ENCODE measurements at places on chromosomes 1 and 21.

DNA sequence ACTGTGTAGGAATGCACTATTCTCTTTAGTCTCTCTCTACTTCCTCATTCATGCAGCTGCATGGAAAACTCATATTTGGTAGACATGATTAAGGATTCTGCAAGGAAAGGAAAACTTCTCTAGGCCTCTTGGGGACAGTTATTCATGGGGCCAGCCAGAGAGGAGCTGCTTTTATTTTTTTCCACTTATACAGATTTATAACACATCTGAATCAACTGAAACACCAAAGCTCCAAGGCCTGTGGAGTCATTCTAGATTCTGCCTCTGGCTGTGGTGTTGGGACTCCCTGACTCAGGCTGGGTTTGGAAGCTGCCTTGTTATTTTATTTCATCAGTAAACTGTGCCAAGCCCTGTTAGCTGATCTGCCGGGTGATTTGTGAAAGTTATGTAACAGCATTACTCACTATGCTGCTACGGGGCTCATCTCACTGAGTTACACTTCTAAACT is 83.9 kb upstream of the EDEM3 start:
- DNase-seq = no peak

DNA sequence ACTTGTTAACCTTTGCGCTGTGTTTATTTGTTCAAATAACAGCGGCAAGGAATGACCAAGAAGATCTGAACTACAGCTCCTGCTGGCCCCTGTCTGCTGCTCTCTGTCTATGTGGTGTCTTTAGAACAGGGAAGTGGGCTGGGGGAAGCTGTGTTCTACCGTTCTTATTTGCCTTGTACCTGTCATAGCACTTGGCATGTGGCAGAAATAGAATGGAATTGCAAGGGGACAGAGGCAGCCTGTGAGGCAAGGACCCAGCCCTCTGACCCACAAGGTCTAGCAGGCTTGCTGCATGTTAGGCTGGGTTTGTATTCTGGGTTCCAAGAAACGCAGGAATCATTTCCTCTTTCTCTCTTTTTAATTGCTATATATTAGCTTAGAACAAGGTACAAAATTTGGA is 20.7 kb downstream of the HMGCS2 start:
- no peak for DNase-seq

- DNase-seq = no peak
Measured at GRCh38 chr1:46526013-46526690, 25.3 kb downstream of the KNCN start.

- DNase-seq = no peak
Measured at GRCh38 chr1:12410351-12410750, 180.5 kb downstream of the VPS13D start.

- no peak for DNase-seq
Measured at GRCh38 chr1:56966698-56966999, 834 bp upstream of the C8B start.

DNA sequence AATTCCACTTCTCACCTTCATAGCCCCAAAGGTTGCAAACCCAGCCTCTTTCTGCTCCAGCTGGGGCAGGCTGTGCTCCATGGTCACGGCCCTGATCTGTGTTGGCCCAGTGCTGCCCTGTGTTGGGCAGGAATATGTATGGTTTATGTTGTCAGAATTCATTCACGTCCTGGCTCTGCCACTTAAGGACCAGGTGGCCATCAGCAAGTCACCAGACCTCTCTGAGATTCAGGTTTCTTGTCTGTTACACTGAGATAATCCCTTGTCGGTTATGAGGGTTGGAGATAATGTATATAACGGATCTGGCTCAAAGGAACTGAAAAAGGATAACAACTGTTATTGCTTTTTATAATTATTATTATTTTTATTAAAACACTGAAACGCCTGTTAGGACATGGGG is 39.1 kb upstream of the SELENON start:
- no peak for DNase-seq

DNA sequence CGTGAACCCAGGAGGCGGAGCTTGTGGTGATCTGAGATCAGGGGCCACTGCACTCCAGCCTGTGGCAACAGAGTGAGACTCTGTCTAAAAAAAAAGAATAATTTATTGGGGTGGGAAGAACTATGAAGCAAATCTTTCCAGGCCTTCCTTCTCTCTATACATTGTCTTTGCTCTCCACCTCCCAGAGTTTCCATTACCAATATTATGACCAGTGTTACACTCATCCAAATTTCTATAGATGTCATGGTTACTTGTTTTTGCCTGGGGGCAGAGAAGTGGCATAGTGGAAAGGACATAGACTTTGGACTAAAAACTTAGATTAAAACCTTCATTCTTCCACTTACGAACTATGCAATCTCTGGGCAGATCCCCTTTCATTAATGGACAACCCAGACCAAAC is 10.1 kb downstream of the FASLG start:
- DNase-seq = no peak

DNA sequence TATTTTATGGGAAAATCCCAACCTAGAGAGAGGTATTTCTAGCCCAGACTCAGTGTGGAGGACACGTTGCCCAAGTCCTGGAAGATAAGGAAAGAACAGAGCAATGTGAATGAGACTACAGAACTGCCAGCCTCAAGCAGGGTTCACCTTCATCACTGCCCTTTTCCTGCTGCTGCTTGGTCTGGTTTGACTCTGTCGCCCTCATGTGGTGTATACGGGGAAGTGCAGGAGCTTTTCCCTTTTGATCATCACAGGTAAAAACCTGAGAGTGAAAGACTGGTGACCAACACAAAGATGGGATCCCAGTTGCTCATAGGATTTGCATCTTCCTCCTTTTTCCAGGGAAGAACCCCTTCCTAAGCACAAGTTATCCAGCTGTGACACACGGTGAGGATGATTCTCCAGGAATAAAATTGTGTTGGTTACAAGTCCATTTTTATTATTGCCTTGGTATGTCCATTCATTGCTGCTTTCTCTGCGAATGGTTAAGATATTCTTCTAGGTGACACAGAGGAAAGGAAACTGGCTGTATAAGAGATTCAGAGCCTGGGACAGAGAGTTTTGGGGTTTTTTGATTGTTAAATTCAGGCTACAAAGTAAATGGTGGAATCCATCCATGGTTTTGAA is 89.5 kb upstream of the CD53 start:
- DNase-seq = peak; percentile 40

DNA sequence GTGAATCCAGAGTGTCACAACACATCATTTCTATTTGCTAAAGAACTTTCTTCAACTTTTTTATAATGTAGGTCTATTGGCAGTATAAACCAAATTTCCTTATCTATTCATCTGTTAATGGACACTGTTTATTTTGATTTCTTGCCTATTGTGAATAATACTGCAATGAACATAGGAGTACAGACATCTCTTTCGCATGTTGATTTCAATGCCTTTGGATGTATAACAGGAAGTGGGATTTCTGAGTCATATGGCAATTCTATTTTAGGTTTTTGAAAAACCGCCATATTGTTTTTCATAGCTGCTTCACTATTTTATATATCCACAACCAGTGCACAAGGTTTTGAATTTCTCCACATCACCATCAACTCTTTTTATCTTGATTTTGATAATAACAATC is 198.7 kb downstream of the KCNT2 start:
- no peak for DNase-seq

DNA sequence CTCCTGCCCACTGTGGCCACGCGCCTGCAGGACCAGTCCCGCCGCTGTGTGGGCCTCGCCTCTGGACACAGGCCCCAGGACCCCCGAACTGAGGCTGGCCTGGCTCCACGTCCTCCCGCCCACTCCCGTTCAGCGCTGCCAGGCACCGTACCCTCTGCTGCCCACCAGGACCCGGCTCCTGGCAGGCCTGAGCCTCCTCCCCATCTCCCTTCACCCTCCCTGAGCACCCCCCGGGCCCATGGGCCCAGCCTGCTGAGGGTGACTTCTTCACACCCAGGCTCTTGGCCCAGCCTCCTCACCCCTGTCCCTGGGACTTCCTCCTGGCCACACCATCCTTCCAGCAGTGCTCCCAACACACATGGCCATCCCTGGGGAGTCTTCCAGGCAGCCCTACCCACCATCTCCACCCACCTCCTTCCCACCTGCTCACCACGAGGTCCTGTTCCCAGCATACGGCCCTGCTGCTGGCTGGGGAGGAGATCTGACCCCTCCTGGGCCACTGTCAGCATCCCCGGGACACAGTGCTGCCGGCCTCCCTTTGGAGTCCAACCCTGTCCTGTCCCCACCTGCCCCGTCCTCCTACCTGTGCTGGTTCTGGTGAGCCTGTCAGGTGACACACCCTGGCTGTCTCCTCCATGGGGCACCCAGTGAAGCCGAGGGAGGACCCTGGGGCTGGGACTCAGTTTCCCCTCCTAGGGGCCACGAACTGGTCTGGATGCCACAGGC is 53.7 kb downstream of the SLX9 start:
- DNase-seq = no peak

DNA sequence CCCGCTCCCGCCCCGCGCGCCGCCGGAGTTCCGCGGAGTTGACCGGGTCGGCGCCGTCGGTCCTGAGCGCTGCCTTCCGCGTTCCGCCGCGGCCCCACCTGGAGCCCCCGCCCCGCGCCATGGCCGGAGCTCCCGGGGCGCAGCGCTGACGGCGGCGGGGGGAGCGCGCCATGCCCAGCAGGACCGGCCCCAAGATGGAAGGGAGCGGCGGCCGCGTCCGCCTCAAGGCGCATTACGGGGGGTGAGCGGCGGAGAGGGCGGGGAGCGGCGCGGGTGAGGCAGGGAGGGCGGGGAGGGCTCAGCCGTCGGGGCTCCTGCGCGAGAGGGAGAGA is 216 bp downstream of the PRKCZ start:
- peak; percentile 54 for DNase-seq

- DNase-seq = no peak
Measured at GRCh38 chr1:244111027-244111426, 59.9 kb downstream of the ZBTB18 start.

DNA sequence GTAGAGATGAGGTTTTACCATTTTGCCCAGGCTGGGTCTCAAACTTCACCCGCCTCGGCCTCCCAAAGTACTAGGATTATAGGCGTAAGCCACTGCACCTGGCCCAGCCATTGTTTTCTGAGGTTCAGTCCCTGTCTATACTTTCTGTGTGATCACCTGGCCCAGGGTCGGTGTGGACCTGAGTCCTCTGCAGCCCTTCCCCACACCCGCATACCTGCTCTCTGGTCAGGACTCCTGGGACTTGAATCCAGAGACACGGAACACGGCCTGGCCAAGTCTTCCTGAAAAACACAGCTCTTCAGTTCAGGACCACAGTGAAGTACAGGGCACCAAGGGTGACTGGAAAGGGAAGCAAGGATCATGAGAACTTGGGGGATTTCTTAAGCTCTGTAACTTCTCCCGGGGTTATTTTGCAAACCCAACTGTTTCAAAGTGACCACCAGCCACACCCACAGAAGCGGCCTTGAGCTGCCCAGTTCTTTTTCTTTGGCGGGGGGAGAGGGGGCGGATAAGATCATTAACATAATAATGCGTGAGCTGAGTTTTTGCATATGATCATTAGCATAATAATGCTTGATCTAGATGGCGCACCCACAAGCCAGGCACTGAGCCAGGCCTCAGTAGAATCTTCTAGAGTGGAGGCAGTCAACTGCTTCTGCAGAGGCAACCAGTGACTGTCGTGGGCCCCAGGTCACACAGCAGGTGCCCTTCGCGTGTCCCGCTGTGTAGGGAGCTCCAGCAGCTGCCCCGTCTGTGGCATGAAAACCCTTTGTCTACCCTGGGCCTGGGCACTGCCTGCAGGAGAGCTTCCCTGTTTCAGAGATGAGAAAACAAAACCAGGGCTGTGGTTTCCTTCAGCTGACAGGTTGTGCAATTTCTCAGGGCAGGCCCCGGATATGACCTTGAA is 1.7 kb upstream of the NADK start:
- DNase-seq = no peak

DNA sequence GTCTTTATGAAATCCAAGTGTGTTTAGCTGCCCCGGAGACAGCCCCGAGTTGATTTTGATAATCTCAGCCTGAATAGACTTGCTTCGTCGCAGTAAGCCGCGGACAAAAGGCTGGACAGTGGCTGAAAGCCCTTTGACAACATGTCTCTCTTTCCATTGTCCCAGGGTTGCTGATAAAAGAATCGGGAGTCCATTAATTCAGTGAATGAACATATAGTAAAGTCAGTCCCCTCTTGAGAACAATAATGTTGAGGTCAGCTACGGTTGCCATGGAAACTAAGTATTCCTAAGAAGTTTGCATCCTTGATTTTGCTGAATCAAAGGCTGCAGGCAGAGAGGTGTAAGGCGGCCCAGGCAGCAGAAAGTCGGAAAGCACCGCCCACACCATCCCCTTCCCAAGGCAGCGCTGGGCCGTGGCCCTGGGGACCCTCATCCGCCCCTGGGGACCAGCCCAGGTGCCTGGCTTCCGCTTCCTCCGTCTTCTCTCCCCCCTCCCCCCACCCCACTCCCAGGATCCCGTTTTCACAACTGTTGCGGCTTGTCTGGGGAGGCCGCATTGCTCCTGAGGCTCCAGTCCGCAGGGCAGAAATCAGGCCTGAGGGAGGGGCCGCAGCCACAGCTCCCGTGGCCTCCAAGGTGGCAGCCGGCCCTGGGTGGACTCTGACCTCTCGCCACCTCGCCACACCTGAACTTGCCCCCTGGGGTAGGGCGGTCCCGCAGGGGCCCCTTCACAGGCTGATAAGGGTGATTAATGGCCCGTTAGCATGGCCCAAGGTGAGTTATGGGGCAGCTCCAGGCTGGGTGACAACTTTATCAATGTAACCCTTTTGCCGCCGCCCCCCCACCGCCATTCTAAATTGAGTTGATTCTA is 180.9 kb downstream of the PRDM16 start:
- peak; percentile 38 for DNase-seq

GRCh38 chr21:46011267-46011967 is 29.8 kb downstream of the COL6A1 start:
- no peak for DNase-seq

- DNase-seq = no peak
Measured at GRCh38 chr21:34691390-34692032, 22.7 kb downstream of the CLIC6 start.

DNA sequence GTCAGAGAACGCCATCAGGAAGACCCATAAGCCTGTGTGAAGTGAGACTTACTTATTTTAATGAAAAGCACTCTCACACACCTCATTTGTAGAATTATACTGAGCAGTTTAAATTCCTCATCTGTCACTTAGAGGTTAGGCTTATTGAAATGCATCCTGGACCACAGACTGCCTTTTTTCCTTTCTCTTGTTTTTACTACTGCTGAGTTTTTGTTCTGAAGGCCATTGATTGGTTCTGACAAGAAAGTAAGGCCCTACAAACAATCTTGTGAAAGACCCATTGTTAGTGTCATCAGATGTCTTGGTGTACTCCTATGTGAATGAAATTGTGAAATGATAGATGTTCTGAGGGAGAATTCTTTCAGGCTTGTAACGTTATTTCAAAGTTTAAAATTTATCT is 1343.3 kb upstream of the ADGRL2 start:
- DNase-seq = no peak

DNA sequence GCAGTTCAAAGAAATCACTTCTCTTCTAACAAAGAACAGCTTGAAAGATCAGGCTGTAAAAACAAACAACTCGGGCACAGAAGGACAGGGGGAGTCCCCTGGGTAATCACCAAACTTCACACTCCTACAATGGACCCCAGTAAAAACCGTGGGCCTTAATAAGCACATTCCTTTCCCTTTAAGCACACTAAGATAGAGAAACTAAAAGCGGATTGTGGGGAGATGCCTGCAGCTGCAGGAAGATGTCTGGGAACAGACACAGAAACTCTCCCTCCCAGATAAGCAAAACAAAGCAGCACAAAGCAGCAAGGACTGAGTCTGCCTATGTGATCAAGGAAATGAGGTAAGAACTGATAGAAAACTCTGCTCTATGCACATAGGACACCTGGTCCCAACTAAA is 37.6 kb upstream of the CTBS start:
- no peak for DNase-seq

- DNase-seq = peak; percentile 7
Measured at GRCh38 chr1:206000641-206001339, 2.4 kb downstream of the RAB7B start.
